Stimulated activated CD8-positive, alpha-beta memory T cell treated with anti-CD3 and anti-CD28 coated beads, Interleukin-15, amount 100 ng/mL, for 4 hours (primary cell): ENCODE measurements at places on chromosomes 11 and 22.

DNA sequence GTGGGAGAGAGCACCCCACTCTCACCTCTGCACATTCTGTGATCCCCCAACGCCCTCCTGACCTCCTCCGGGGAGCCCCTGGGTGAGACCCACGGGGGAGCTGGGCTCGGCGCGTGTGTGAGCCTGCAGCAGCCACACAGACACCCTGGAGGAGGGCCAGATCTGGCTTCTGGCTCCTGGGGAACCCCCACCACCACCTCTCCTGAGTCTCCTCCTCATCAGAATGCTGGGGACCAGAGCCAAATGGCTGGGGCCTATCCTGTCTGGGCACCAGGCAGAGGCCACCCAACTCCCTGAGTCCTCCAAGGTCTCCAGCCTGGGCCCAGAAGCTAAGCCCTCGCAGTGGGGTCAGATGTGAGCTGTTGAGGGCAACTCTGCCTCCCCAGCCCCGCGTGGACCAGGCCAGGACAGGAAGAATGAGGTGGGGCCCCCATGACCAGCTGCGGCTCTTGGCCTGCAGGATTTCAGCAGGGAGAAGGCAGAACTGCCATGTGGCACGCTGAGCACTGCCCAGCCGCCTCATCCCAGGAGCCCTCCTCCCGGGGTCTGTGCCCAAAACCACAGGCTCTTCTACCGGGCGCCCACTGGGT is 5.5 kb upstream of the PIM3 start:
- DNase-seq: no peak

- no peak for DNase-seq
Measured at GRCh38 chr11:134313821-134314607, 17.8 kb upstream of the GLB1L2 start.

DNA sequence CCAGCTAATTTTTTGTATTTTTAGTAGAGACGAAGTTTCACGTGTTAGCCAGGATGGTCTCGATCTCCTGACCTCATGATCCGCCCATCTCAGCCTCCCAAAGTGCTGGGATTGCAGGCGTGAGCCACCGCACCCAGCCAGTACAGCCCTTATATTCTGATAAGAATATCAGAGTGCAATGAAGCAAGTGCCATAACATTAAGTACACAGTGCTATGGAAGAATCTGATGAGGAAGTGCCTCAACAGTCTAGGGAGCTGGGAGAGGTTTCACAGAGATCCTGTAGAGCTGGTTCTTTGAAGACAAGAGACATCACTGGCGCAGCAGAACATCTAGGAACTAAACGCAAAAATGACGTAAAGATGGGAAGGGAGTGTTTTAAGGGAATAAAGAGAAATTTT is 2.1 kb downstream of the RTCB start:
- DNase-seq: no peak

DNA sequence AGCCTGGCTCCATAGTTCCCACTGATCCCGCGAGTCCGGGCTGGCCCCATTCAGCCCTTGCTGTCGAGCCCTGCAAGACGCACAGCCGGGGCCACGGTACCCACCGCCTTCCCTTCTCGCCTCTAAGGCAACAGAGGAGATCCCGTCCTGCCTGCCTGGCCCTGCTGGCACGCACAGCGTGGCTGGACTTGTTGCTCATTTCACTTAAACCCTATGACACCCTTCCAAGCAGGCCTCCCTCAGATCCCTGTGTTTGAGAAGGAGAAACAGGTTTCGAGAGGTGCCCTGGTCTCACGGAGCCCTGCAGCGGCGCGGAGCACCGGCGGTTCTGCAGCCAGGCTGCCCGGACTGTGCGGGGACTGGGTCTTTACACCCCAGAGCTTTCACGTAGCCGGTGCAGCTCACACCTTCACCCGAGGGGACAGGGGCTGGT is 1048.4 kb downstream of the BRD1 start:
- DNase-seq: no peak

GRCh38 chr22:26169315-26170111 is at the start of gene SEZ6L:
Gene SEZ6L (plus strand): TSS chr22:26169462. CDS start chr22:26169670, 208 bp downstream.
- no peak for DNase-seq

DNA sequence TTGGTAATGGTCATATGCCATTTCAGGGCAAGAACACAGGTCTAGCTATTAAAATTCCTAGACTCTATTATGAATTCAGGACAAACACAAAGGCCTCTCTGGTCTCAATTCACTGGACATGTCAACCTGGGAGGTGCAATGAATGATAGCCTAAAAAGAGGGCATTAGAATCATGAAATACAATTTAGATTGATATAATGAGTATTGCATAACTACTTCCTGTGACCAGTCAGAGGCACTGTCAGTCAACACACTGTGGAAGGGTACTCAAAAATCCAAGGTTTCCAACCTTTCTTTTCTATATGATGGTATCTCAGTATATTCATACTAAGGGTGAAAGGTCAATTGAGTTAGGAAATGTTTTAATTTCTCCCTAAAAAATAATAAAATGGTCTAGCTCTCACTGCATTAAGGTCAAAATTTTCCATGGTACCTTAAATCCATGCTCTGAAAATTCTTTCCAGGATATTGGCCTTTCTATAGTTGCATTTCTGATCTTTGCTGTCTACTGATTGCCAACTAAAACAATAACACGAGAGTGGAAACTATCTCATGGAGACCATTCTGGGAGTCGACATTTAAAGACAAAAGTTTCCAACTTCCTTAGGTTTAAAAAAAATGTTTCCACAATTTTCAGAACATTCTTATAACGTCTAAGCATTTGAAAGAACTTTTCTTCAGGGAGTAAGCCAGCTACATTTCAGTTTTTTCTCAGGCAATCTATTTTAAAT is 81.7 kb upstream of the APOA1 start:
- DNase-seq: no peak
